ENCODE measurements at places on chromosomes 3 and 15.

DNA sequence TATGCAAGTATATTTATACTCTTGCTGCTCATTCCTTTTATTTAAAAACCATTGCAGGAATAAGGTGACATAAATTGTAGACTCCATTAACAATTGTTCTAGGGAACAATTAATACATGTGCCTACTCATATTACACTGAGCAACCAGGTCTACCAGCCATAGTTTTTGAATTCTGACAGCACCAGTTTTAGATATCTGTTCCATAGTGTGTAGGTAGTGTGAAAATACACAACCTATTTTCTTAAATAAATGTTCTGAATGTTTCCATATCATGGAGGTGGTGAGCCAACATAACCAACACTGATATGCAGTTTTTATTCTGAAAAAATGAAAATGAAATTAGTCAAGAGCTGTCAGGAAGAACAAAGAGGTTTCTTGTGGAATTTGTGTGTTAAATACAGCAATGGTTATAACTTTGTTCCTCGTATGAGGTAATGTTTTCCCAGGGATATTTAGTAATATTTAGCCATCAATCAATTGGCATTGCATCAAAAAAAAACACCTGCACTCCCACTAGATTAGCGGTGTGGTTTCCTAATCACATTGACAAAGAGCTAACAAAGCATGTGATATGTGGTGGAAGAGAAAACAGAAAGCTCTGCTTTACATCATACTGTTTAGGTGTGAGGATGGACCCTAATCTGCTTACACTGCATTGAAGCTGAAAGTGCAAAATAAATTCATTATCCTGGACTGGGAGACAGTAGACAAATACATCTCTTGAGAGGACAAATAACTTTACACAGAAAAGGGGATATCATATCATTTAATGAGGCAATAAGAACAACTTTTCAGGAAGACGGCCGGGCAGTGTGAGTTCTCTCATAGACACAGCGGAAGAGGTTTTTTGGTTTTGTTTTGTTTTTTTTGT lies 369.5 kb upstream of the THBS1 start:
- no peak for DNase-seq

GRCh38 chr3:9812870-9813483 lies 2.9 kb downstream of the TTLL3 start:
- DNase-seq, result no peak

DNA sequence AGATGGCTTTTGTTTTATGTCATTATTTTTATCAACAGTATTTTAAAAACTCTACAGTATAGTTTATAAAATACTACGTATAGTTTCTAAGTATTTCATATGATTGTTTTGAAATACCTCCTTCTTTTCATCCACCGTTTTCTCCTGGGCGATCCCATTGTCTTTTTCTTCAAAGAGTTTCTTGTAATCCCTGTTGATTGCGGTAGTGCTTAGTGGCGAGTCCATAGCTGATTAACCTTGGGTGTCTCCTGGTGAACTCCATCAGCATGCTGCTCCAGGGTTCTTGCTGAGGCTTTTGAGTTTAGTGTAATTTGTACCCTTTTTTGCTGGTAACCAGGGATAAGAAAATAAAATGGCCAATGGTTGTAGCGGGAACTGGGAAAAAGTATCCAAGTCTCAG lies 3.6 kb downstream of the PIAS1 start:
- no peak for DNase-seq

DNA sequence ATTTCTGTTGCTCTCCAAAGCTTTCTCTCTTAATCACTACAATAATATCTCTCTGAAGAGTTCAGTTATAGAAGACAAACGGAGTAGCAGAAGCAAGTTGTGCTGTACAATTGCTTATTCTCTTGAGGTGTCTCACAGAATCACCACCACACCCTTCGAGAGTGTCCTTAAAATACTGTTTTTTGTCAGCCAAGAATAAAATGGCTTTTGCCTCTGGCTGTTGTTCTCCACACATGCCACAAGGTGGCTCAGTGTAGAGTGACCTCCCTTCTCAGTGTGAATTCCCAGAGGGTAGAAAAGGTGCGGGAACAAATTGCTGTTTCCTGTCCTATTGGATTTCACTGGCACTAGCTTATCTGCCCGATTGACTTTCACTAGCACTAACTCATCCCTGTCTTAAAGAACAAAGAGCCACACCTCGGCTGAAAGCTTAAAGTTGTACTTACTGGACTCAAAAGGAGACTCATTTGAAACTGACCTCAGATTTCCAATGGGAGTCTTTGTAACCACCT lies 134.2 kb upstream of the SATB1 start:
- DNase-seq, result peak; percentile 2

GRCh38 chr15:79994615-79995014 lies 23.6 kb upstream of the BCL2A1 start:
- no peak for DNase-seq

GRCh38 chr3:48039487-48040190 lies 23.4 kb upstream of the MAP4 start:
- no peak for DNase-seq

GRCh38 chr3:8734908-8735307 lies 1.3 kb downstream of the CAV3 start:
- no peak for DNase-seq

GRCh38 chr3:7203969-7204847 lies 343.3 kb downstream of the GRM7 start:
- no peak for DNase-seq

DNA sequence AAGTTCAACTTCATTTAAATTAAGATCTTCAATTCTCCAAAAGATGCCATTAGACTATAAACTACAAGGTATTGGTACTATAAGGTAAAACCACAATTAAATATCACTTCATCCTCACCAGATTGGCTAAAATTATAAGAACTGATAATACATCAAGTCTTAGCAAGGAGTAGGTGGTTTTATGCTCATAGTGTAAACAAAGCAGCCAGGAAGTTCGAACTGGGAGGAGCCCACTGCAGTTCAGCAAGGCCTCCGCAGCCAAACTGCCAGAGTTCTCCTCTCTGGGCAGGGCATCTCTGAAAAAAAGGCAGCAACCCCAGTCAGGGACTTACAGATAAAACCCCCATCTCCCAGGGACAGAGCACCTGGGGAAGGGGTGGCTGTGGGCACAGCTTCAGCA lies 91.6 kb upstream of the SETMAR start:
- DNase-seq, result no peak

- DNase-seq, result no peak
These were observed 2.4 kb upstream of the PIK3R4 start for GRCh38 chr3:130748981-130749380.

DNA sequence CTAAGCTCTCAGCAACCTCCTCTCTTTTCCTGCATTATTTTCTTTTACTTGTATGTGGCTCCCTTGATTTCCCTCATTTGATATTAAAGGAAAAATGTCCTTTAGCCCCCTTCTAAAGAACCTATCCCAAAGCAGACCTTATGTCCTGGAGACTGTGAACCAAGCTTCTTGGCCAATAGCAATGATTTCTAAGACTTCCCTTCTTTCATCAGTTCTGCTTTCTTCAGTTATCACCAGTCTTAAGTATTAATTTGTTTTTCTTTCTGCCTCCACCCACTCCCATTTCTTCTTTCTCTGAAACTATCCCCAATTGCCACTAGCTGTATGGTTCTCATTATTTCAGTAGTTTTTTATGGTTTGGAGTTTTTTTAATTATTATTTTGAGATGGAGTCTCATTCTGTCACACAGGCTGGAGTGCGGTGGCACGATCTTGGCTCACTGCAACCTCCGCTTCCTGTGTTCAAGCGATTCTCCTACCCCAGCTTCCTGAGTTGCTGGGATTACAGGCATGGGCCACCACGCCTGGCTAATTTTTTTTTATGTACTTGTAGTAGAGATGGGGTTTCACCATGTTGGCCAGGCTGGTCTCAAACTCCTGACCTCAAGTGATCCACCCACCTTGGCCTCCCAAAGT lies 12.1 kb downstream of the TMOD3 start:
- DNase-seq, result no peak

DNA sequence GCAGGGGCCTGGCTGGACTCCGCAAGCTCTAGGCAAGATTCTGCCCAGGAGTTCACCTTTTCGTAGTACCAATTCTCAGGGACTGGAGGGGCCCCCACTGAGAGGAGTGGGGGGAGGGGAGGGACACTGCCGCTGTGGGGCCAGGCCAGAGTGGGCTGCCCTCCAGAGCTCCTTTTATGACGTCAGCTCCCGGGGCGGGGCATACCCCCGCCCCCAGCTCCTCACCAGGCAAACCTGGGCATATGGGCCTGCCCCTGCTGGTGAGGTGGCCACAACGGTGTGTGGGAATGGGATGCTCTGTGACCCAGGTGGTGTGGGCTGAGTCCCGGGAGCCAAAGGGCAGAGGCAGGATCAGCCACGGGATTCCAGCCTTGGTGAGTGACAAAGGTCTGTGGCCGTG lies 3.3 kb downstream of the DNAJB8 start:
- DNase-seq, result no peak

DNA sequence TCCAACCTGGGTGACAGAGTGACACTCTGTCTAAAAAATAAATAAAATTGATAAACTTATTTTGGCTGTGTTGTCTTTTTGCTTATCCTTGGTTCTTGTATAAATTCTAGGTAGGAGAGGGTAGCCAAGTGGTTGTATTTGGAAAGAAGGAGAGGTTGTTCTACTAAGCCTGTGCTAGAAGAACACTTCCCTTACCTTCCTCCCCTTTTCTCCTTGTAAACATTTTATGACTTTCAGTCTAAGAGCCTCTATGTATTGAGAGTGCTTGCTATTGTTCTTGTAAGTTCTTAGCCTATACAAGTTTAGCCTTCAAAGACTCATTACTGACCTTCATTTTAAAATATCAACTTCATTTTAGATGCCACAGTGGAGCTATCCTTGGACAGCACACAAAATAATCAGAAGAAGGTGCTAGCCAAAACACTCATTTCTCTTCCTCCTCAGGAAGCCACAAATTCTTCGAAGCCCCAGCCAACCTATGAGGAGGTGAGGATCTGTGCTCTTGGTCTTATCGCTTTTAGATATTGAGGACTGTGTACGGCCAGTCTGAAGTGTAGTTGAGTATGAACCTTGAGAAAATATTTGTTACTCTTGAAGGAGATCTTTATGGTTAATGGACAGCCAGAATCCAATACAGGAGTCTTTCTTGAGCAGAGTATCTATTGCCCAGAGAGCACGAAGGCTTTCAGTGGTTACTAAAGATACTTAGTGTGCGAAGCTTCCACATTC lies 22.1 kb downstream of the SNX1 start:
- DNase-seq, result no peak

DNA sequence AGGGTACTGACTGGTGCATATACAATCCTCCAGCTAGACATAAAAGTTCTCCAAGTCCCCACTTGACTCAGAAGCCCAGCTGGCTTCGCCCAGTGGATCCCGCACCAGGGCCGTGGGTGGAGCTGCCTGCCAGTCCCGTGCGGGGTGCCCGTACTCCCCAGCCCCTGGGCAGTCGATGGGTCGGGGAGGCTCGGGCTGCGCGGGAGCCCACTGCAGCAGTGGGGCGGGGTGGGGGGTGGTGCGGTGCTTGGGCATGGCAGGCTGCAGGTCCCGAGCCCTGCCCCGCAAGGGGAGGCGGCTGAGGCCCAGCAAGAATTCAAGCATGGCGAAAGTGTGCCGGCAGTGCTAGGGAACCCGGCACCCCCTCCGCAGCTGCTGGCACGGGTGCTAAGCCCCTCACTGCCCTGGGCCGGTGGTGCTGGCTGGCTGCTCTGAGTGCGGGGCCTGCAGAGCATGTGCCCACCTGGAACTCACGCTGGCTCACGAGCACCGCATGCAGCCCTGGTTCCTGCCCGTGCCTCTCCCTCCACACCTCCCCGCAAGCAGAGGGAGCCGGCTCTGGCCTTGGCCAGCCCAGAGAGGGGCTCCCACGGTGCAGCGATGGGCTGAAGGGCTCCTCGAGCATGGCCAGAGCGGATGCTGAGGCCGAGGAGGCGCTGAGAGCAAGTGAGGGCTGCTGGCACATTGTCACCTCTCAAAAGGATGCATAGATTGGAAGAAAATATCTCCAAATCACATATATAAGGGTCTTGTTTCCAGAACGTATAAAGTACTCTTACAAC lies 68.3 kb upstream of the PIK3R4 start:
- no peak for DNase-seq

DNA sequence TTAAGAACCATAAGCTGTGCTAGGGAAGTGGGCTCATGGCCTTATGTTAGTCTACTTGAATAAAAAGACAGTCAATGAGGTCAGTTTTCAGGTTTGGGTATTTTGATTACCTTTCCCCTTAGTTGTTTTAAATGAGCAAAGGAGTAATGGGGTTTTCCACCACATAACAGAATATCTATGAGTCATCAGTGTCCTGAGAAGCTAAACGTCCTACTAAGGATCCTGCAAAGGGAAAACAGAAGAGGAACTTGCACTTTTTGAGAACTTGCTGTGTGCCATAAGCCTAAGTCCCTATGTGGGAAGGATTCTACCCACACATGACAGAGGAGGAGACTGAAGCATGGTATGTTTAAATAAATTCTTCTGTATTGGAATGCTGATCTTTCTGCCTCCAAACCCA lies 292.8 kb upstream of the TMC3 start:
- no peak for DNase-seq

GRCh38 chr3:70028361-70028760 lies 28.8 kb downstream of the SAMMSON start:
- no peak for DNase-seq

All from stimulated activated CD8-positive, alpha-beta memory T cell treated with anti-CD3 and anti-CD28 coated beads, Interleukin-15, amount 100 ng/mL, for 48 hours (primary cell).